RKO (cell line): ENCODE measurements at places on chromosomes 2 and 18.
A peak's percentile ranks its signal among the peaks of the same experiment; 100 is the strongest.

DNA sequence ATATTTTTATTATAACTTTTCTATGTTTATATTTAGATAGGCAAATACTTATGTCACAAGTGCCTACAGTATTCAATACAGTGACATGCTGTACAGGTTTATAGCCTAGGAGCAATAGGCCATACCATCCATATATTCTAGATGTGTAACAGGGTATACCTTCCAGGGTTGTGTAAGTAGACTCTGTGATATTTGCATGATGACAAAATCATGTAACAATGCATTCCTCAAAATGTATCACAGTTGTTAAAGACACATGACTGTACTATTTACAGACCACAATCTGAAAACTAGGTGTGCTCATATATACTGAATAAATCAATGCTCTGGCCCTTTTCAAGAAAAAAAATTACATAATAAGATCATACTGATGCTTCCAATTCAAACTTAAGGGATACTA lies 433.2 kb upstream of the RGPD4 start:
- DNase-seq, result no peak

DNA sequence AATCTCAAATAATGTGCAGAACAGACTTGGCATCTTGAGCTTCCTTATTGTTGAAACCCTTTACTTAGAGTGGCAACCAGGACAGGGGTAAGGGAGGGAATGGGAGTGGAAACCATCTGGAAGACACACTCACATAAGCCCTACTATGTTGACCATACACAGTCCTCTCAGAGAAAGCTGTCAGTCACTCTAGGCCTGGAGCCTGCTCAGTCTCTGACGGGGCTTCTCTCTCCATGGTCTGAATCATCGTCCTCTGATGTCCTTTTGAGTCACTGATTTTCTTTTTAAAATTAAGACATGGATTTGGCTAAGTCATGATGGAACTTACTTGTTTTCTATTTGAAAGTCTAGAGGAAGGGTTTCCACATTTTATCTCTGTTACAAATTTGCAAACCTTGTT lies 74.0 kb downstream of the MYO1B start:
- peak; percentile 69 for DNase-seq

DNA sequence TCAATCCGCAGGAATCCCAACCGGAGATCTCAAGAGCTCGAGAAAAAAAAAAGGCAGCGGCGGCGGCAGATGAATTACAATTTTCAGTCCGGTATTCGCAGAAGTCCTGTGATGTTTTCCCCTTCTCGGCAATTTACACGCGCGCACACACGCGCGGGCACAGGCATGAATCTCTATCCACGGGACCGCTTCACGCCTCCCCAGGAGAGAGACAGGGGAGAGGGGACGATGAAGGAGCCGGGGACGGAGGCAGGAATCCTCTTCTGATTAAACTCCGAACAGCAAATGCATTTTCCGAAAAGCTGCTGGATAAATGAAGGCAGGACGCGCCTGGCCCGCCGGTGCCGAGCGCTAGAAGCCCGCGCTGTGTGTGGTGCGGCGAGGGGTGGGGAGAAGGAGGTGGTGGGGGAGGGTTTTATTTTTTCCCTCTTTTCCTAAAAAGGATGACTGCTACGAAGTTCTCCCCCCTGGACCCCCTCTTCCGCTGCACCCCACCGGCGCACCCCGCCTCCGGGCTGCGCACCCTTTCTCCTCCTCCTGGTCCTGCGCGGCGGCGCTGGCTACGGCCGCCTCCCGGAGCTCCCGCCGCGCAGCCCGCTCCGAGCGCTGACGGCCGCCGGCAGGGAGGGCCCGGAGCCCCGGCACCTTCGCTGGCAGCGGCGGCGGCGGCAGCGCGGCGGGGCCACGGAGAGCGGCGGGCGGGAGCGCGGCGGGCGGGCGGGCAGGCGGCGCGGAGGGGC lies at the start of gene BCL2:
TSS of gene BCL2 (minus strand) at position 387 of the 740 bp plus-strand sequence.
- peak; percentile 76 for DNase-seq

- no peak for DNase-seq
Observed at GRCh38 chr2:225355788-225356187, 43.7 kb upstream of the NYAP2 start.

DNA sequence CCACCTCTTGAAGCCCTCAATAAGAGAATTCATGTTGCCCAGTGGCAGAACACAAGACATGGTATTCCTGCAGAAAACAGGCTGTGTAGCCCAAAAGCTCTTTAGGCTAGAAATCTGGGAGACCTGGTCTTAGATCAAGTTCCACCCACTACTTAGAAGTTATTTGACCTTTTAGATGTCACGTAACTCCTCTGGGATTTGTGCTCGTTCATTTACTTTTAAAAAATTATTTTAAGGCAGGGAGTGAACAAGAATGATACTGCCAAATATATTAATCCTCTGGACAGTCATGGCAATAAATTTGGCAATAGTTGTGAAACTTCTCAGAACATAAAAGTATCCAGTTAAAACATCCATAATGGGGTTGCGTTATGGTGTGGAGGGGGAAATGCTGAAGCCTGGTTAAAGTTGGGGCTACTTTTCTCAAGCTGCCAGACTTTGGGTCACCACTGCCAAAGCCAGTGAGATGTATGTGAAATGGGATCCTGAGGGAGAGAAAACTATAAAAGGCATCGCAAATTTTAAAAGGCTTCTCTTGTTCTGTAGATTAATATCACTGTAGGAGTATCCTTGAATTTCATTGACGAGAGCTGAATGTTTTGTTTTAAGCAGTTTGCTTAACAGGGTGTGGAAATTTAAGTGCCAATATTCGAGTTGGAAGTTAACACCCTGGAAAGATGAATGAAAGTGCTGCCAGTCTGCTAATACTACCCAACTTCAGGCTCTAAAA lies 15.8 kb downstream of the DAPL1 start:
- DNase-seq, result no peak

DNA sequence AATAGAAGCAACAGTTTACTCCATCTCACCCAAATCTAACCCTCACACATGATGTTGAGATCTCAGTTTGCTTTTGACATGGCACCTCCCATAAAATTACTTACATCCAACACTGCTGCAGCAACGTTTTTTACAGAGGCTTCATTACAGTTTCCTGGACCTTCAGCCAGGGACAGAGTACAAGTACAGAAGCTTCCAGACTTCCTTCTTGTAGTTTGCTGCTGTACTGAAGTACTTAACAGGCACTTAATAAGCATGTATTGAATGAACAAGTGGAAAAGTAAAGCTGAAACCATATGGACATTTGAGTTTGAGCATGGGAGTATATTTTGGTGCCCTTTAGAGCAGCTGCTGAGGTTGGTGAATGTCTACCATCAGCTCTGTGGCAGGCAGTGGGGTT lies 514.2 kb downstream of the PTPRM start:
- no peak for DNase-seq

GRCh38 chr2:139805441-139805840 lies 1025.3 kb upstream of the NXPH2 start:
- DNase-seq, result no peak
